Cerebellum (tissue), 4 donors: ENCODE measurements at places on chromosomes 1 and 21.
A peak's percentile ranks its signal among the peaks of the same experiment; 100 is the strongest.

- no peak for DNase-seq
Observed at GRCh38 chr1:89850844-89851415, 30.1 kb downstream of the LRRC8D start.

- no peak for DNase-seq
Observed at GRCh38 chr21:33550772-33551660, 8.2 kb downstream of the SON start.

DNA sequence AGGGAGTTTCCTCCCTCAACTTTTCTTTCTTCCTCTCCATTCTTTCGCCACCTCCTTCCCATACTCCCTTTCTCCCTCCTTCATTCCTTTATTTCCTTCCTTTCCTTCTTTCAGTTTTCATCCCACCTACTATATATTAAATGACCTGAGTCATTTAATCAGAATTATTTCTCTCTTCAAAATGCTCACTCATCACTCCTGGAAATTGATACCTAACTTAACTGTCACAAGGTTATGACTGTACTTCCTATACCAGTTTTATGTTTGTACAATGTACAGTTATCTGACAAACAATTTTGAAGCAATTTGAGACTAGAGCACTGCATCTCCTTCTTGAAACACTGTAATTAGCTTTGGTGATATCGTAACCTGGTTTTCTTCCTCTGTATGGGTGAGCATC, 41.4 kb downstream of the NEXN start:
- no peak for DNase-seq

- peak; percentile 32 for DNase-seq
Observed at GRCh38 chr1:161725908-161726472, 4.6 kb downstream of the FCRLB start.

GRCh38 chr1:162697140-162697895, 65.1 kb downstream of the DDR2 start:
- no peak for DNase-seq

DNA sequence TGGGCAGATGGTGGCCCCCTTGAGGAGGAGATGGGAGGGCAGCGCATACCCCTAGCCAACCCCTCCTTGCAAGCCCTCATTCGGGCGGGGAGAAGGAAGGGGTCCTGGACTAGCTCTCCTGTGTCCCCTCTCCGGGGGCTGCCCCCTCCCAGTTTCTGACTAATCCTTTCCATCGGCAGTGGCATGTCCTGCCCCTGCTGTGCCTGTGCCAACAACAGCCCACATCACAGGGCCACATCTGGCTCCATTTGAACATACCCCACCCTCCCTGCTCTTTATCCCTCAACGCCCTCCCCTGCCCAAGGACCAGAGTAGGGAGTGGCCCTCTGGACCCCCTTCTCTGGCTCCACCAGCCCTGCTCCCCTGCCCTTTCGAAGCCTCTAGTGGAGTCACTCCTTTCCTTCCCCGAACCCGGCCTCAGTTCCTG, 11.0 kb upstream of the LMNA start:
- no peak for DNase-seq

- DNase-seq = no peak
Observed at GRCh38 chr1:48581270-48581669, 109.3 kb upstream of the SPATA6 start.

DNA sequence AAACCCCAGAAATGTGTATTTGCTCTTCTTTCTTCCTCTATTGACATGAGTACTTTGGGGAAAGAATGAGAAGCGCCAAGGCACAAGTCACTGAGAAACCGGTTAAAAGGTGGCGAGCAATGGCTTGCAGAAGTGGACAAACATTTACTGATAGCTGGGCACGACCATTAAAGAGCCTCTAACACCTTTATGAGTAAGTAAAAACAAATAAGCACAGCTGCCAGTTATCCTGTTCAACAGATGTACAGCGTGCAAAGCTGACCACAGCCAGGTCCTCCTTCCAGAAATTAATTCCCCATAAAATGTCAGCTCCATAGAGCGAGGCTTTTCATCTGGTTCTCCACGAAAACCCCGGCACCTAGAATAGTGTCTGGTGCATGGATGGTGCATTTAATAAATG, 72.7 kb downstream of the CAPZB start:
- no peak for DNase-seq

GRCh38 chr1:115545791-115546733, 95.7 kb upstream of the VANGL1 start:
- peak; percentile 21 for DNase-seq

DNA sequence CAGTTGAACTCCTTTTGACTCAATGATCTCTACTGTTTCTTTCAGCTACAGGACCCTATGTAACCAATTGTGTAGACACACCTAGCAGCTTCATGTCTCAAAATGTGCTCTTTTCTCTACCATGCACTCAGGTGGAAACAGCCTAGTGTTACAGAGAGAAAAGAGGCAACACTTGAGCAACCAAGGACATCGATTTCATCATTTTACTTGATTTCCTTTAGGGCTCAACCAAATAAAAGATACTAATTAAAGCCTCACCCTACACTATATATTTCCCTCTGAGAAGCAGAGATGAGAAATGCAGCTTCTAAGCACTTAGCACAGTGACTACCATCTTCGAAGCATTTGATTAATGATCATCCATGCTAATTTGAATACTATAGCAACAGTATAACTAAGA, 55.1 kb downstream of the PTGER3 start:
- no peak for DNase-seq

GRCh38 chr1:89688607-89689006, 55.7 kb downstream of the LRRC8C start:
- no peak for DNase-seq

DNA sequence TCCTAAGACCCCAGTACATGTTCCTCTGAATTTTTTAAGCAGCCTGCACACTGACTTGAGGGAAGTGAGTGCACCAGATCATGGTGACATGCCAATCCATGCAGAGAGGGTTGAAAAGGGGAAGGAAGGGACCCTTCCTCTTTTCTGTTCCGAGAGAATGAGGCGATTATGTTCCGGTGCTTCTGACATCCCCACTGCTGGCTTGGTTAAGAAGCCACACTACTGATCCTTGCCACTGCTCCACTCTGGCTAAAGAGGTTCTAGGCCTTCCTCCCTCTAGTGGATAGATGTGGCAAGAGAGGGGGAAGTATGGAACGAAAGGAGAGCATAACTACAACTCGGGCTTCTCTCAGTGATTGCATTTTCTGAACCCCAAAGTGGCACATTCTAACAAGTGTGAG, 1.8 kb upstream of the CYB5R1 start:
- peak; percentile 51 for DNase-seq

DNA sequence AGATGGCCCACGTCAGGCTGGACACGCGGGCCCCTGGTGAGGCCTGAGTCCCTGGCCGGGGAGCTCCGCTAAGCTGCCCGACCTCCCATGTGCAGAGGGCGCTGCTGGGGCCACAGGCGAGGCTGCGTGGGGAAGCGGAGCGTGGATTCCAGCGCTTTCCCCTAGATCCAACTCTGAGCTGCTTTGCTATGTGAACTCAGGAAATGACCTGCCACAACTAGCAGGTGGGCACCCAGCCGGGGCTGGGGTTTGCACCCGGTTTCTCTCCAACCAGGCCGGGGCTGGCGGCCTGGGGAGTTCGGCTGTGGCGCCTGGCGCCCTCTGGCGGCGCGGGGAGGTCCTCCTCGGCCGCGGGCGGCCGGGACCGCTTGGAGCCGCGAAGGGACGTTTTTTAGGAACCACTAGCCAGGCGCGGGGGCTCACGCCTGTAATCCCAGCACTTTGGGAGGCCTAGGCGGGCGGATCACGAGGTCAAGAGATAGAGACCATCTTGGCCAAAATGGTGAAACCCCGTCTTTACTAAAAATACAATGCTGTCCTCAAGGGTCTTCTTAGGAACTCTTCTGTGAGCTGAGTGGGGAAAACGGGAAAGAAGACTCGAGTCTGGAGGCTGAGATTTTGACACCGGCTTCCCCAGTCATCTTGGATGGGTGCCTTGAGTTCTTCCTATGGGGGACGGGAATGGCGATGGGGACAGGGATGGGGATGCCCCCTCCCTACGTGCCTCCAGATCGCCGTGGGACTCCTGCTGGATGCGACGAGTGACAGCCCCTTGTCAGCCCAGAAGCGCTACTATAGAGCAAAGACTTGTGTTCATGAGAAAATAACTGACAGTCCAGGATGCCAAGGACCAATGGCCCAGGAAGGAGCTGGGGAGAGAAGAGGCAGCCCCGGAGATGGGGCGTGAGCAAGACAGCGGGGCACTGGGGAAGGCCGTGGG, 12.6 kb downstream of the PYCR2 start:
- DNase-seq = no peak

- no peak for DNase-seq
Observed at GRCh38 chr1:226882631-226883409, 12.4 kb downstream of the PSEN2 start.

DNA sequence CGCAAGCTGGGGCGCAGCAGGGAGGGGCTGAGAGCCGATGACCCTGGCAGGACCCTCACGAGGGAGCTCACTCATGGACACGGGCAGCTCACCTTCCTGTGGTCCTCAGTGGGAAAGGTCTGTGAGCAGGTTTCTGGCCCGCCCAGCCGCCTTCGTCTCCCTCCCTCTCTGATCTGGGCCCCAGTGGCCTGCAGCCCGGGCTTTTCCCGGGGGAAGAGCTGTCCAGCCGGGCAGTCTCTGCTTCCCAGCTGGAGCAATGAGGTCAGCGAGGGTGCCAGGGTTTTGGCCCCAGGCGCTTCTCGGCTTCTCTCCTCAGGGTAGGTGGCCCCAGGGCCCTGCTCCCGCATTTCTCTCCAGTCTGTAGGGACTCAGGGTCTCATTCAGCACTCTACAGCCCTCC, 22.2 kb upstream of the ARHGEF16 start:
- no peak for DNase-seq

DNA sequence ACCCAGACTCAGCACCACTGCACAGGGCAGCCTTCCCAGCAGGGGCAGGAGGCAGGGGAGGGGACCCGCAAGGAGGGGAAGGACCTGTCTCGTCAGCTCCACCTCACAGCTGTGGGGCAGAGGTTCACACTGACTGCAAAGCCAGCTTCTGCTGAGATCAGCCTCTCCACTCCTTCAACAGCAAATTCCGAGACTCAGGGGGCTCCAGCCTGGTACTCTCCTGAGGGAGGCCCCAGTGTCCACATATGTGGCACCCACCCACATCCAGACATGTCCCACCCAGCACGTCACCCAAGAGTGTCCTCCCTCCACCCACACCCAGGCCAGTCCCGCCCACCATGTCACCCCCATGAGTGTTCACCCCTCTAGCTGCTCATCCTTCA, 329.5 kb downstream of the NPHP4 start:
- no peak for DNase-seq

GRCh38 chr1:27436204-27437159, 44.1 kb downstream of the GPR3 start:
- DNase-seq = no peak

DNA sequence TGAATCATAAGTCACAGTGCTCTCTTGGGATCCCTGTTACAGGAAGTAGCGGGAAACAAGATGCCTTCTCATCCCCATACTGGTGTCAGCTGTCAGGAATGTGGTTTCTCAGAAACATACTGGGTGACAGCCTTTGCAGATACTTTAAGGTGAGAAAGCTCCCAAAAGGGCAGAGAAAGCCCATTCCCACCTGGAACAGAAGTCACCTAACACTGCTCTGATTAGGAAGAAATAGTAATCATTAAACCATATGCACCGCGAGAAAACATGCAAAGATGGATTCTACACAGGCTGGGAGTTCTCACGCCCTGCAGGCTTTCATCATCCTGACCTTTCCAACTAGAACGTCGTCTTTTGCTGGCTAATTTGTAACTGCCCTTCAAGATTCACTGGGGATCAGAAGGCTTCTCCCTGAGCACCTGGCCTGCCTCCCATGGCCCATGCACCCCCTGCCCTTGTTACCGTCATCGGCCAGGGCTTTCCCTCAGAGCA, 46.2 kb upstream of the SLC44A3 start:
- DNase-seq = no peak
